ENCODE measurements at places on chromosomes 7 and 10.
A peak's percentile ranks its signal among the peaks of the same experiment; 100 is the strongest.

DNA sequence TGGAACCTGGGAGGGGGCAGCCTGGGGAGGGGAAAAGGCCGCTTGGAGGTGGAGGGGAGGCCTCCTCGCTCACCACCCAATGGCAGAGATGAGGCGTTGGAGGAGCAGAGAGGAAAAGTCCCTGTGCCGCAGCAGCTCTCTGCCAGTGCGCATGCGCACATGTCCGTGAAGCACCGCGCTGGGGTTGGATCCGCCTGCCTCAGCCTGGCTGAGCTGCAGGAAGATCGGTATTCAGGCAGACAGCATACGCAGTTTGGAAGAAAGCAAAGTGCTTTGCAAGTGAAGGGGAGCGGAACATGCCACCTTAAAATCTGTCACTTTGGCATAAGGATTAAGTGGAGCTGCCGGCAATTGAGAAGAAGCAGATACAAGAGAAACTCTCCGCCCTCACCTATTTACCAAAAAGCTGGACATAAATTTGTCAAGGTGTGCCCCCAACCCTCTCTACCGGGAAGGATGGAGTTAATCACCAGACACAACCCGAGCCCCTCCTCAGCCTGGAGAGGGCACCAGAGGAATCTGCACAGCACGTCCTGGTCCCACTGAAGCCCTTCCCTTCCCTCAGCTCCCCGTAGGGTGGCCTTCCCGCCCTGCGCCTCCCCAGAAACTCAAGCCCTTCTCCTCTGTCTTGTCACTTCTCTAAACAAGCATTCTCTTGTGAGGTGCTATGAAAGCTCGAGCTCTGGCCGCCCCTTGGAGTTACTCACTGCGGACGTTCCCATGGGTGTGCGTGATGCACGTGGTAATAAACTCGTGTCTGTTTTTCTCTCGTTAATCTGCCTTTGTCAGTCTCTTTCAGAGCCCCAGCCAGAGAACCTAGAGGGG lies 32.2 kb upstream of the TMEM72 start:
- DNase-seq: peak; percentile 78

GRCh38 chr10:107614939-107615685 lies 450.6 kb upstream of the SORCS1 start:
- DNase-seq: no peak

GRCh38 chr10:72170263-72170662 lies 45.5 kb upstream of the ANAPC16 start:
- no peak for DNase-seq

- DNase-seq: no peak
These were observed 16.4 kb upstream of the PRKG1 start for GRCh38 chr10:51057925-51058324.

DNA sequence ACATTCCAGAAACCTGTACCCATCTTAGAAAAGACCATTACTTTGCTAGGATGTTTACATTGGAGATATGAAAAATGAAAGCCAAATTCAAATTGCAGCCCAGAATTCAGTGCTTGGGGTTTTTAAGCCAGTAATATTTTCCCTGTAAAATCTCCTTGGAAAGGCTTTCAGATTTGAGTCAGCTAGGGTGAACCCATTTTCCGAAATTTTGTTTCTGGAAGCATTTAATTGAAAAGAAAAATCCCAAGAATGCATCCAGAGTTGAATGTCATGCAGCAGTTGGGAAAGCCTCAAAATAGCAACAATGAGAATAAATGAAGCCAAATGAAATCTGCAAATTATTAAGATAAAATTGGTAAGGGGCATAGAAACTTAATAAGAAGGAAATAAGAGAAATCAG lies 106.4 kb downstream of the BMPER start:
- DNase-seq: no peak

- no peak for DNase-seq
These were observed 248.9 kb downstream of the FOXP2 start for GRCh38 chr7:114663502-114663901.

DNA sequence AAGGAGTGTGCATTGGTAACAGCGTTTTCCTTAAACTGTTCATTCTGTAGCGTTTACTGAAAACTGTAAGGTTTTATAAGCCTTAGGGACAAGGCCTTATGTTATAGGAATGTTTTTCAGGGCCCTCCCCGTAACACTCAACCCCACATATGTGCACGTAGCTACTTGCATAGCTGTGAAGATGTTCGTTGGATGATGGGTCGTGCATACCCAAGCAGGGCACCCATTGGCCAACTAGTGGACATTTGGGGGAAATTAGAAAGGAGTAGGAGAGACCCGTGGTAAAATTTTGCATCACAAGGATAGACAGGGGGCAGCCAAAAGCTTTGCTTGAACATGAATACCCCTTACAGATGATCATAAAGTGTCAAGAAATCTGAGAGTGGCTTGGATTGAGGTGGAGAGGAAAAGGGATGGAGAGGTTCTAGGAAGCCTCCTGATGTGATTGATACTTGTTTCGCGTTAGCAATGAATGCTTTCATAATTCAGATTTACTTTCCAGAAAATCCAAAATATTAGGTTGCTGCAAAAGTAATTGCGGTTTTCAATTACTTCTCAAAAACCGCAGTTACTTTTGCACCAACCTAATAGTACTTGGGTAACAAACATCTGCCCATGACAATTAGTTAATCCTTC lies 878 bp downstream of the SEC61A2 start:
- peak; percentile 69 for DNase-seq

GRCh38 chr7:78099715-78100394 lies 301.3 kb downstream of the PHTF2 start:
- no peak for DNase-seq

GRCh38 chr7:117564080-117564479 lies 84.3 kb downstream of the CFTR start:
- DNase-seq: no peak

GRCh38 chr7:158160199-158160598 lies 427.4 kb downstream of the PTPRN2 start:
- DNase-seq: no peak

DNA sequence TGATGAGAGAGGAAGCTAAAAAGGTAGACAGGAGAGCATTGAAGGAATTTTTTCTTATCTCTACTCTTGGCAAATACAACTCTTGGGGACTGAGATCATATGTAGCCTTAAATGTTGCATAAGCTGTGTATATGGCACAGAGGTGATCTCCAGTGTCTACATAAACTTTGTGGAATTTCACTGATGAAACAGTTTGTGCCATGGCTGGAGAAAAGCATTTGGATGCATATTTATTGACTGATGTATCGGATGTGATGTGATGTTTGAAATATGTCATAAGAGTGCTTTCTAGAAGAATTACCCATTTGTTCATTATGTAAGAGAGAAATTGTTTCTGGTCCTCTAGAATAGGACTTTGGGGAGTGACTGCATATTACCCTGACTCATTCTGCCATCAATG lies 244.9 kb upstream of the LRRTM3 start:
- DNase-seq: no peak

DNA sequence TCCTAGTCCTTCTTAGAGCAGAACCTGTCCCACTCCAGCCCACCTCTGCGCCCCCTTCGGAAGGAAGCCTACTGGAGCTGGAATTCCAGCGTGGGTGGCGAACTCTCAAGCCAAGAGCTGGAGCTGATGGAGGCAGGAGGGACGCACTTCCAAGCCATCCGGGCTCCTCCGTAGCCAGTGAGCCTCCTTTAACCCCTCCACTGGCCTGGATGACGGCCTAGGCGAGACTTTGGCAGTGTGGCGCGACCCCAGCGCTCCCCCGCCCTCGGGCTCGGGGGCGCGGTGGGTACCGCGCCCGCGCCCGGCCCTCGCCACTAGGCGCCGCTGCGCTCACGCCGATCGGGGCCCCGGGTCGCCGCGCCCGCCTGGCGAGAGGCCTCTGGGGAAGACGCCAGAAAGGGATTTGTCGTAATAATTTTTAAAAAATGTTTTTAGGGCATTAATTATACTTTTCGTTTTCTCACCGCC lies 5.1 kb upstream of the EMX2 start:
- no peak for DNase-seq

- no peak for DNase-seq
These were observed 17.2 kb upstream of the EIF5AL1 start for GRCh38 chr10:79494871-79495705.

- DNase-seq: no peak
These were observed 69.8 kb downstream of the CDK6 start for GRCh38 chr7:92766461-92767003.

DNA sequence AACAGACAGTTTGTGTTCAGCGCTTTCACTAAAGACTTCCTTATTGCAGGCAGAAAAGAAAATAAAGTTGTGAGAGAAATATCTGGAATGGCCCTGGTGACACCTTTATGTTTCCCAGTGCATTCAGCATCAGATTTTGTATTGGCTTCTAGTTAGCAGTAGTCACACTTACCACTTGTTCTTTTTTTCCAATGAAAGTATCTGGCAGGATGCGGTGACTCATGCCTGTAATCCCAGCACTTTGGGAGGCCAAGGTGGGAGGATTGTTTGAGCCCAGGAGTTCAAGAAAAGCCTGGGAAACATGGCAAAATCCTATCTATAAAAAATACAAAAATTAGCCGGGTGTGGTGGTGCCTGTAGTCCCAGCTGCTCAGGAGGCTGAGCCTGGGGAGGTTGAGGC lies 649.6 kb downstream of the LRMDA start:
- no peak for DNase-seq

DNA sequence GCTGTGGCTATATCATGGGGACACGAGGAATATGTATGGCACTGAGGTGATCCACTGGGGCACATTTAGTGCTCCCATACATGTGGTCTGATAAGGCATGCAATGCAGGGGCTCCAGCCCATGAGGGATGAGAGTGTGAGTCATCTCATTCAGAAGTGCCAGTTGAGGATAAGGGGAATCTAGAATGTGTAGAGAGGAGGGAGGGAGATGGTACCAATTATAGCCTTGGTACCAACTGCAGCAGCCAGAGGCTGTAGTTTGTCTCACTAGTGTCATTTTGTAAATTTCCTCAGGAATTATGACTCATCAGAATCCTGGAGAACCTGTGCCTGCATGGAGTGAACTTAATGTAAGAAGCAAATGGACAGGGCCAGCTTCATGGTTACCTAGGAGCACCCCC lies 46.2 kb downstream of the LAMB4 start:
- DNase-seq: no peak

GRCh38 chr10:474406-474805 lies 215.1 kb downstream of the DIP2C start:
- no peak for DNase-seq

DNA sequence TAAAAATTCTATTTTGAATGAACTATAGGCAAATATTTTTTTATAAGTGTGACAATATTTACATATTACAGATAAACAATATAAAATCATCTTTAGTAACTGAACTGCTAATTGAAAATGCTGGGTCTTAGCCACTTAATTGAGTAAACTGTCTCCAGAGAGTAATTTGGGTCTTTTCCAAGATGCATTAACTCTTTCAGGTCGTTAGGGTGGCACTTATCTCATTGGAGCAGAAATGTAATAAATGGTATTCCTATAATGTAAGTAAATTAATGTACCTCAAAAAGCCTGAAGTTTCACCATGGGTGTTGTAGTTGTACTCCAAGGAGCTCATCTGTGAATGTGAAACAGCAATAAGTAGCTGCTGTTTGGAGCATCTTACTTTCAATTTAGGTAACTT lies 208.5 kb downstream of the EXOC4 start:
- no peak for DNase-seq

GRCh38 chr7:84013616-84014240 lies 180.9 kb downstream of the SEMA3A start:
- DNase-seq: no peak

Data from T-helper 1 cell (primary cell).